ENCODE measurements at places on chromosomes 1 and 21.
A peak's percentile ranks its signal among the peaks of the same experiment; 100 is the strongest.

GRCh38 chr1:68327414-68327813 is 95.1 kb upstream of the WLS start:
- no peak for DNase-seq

GRCh38 chr1:229319487-229319886 is 23.4 kb downstream of the CCSAP start:
- DNase-seq, result no peak

- no peak for DNase-seq
Measured at GRCh38 chr1:229751610-229752009, 125.6 kb downstream of the URB2 start.

DNA sequence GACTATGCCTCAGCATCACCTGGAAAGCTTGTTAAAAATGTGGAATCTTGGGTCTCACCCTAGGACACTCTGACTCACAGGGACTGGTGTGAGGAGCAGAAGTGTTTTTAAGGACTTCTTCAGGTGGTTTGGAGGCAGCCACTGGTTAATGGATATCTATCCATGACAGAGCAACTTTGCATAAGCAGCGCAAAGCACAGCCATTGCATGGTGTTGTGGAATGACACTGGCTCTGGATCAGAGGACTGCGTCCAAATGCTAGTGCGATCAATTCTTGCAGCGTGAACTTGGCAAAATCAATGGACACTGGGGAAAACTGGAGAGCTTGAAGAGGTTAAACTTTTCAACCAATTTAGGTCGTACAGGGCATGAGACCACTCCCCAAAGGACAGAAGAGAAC is 116.8 kb upstream of the FAM78B start:
- DNase-seq, result no peak

GRCh38 chr1:211260141-211261107 is 1.3 kb downstream of the RCOR3 start:
- no peak for DNase-seq

DNA sequence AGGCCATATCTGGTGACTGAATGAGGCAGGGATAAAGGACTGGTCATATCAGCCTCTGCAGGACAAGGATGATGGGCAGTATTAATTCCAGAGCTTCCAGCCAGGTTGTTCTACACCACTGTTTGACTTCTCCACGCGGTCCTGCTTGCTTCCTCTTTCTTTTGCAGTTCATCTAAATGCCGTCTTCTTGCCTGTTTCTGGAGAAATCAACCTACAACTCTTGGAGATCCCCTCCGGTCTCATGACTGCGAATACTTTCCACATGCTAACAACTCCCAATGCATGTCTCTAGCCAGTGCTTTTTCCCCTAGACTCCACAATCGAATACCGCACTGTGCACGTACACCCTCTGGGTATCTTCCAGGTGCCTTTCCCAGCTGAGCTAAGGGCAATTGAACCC is 14.1 kb upstream of the TIAM1 start:
- DNase-seq, result no peak

GRCh38 chr1:117077267-117077666 is 17.1 kb downstream of the TTF2 start:
- DNase-seq, result peak; percentile 77

- DNase-seq, result no peak
Measured at GRCh38 chr1:26142159-26142558, 16.7 kb upstream of the FAM110D start.

DNA sequence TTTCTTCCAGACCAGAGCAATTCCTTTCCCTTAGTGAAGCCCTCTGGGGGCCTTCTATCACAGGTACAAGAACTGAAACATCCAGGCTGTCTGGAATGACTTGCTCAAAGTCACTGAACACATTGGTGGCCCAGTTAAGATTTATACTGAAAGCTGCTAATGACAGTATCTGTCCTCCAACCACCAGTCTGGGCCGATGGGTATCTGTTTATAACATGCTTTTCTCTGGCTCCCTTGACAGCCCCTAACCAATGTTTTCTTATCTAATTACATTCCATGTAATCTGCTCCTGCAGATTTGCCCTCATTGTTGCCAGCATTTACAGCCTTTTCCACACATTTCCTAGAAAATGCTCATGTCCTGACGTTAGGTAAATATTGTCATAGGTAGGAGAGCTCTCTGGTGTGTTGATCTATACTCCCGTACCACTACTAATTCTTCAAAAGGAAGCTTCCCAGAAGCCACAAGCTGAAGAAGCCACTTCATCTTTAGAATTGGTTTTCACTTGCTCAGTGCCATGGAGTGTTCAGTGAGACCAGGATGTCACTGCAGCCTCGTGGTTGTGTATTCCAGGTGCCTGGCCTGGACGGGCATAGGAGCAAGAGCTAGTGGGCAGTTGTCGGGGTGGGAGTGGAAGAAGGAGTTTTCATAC is 163.9 kb downstream of the TSEN15 start:
- DNase-seq, result no peak

- DNase-seq, result peak; percentile 36
Measured at GRCh38 chr1:15918962-15919715, 56.8 kb downstream of the ZBTB17 start.

GRCh38 chr1:15020943-15021745 is 132.4 kb upstream of the TMEM51 start:
- DNase-seq, result no peak

DNA sequence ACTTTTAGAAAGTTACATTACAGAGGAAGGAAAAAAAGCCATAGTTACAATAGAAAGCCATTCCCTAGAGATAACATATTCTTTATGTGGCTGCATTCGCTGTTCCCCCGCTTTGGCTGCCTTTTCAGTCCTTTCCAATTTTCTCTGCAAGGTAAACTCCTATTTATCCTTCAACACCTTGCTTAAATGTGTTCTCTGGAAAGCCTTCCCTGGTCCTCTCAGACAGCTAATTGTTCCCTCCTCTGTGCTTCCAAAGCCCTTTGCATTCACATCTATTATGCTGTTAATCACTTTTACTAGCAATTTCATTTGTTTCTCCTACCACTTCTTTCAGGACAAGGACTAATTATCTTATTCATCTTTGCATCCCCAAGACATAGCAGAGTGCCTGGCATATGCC is 1.6 kb downstream of the PHC2 start:
- DNase-seq, result no peak

GRCh38 chr1:942411-942821 is 16.6 kb downstream of the NOC2L start:
- DNase-seq, result no peak

DNA sequence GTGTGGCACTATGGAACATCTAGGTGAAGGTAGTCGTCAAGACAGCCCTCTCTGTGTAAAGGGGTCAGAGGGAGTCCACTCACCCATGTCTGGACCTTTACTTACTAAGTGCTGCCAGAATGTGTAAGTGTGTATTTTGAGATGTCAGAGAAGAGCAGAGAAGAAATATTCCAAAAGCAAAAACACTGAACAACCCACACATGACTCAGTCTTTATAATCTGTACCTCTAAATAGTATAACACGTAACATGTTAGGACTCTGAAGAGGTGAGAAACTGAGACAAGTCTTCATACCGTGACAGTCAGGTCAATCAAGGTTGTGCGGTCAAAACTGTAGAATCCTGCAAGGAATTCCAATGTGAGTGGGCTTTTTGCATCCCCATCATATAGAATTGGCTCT is 555.2 kb downstream of the LMO4 start:
- no peak for DNase-seq

DNA sequence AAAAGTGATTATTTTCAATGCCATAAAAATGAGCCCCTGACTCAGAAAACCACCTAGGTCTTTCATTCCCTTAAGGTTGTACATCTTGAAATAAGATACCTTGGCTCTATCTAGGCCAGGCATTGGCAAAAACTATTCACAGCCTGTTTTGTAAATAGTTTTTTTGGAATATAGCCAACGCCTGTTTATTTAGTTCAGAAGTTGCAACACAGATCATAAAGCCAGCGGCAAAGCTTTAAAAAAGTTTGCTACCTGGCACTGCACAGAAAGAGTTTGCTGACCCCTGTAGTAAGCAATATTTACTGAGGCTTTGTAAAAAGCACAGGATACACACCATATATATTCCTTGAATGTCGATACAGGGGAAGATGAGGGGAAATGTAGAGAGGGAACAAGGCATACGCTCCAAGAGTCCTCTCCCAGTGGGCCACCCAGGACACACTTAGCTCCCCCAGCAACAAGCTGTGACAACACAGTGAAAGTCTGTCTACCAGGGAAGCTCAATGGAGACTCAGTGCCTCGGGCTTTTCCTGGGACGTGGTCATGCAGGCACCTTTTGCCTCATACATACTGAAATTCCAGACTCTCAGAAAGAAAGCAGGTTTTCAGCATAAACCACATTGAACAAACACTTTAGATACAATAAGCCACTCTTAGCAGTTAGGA is 20.5 kb downstream of the TARBP1 start:
- no peak for DNase-seq

- DNase-seq, result no peak
Measured at GRCh38 chr1:70436622-70437251, 25.7 kb downstream of the CTH start.

GRCh38 chr1:43386676-43387075 is 2.9 kb downstream of the MED8 start:
- no peak for DNase-seq

DNA sequence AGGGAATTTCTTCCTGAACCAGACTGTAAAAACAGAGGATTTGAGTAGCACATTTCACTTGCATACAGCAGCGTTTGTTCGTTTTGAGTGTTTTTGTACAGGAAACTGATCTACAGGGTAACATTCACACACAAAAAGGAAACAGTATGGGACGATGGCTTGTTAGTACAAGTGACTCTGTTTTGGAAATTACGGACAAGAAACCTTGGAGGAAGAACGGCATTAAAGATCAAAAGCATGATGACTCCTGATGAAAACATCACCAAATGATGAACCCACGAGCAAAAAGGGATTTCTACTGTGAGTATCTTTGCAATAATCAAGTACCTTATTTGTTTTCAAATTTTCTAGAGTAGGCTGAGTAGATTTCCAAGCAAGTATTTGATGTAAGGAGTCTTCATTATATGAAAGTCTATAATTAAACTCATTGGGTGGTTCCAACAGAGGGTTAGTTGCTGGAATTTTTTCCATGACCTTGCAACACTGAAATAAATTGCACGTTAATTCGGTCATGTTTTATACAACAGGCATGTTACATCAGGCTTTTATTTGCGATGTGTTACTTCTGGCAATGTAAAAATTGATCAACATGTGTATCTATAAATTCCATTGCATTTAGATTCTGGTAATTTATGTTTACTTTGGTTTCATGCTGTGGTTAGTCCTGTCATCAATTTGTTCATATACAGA is 76.7 kb upstream of the KCNK2 start:
- no peak for DNase-seq

GRCh38 chr1:231241750-231242149 is 738 bp downstream of the GNPAT start:
- DNase-seq, result no peak

DNA sequence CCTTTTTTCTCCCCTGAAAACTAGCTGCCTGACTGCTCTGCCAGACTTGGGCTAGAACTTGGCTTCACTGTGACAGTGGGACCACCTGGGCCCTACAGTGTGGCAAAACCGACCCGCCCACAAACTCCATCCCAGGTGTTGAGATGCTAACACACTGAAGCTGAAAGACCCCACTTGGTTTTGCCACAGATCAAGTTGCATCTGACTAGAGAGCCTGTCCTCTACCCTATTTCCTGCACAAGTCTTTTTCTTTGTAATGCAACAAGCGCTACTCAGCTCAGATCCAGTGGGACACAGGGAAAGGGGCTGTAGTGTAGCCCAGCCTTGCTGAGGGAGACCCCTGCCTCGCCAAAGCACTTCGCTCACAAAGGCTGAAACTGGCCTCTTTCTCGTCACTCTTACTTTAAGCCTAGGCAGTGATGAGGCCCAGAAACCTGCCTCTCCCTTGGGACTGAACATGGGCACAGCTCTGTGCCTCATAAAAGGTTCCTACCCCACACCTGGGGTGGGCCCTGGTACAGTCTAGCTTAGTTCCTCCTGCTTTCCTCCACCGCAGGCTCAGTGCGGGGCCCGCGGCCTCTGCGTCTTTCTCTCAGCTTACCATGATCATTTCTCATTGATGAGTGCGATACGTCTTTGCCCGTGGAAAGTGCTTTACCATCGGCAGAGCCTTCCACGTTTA is 9.7 kb downstream of the ALPL start:
- DNase-seq, result no peak

- no peak for DNase-seq
Measured at GRCh38 chr1:80531182-80531581, 1269.6 kb upstream of the ADGRL2 start.

DNA sequence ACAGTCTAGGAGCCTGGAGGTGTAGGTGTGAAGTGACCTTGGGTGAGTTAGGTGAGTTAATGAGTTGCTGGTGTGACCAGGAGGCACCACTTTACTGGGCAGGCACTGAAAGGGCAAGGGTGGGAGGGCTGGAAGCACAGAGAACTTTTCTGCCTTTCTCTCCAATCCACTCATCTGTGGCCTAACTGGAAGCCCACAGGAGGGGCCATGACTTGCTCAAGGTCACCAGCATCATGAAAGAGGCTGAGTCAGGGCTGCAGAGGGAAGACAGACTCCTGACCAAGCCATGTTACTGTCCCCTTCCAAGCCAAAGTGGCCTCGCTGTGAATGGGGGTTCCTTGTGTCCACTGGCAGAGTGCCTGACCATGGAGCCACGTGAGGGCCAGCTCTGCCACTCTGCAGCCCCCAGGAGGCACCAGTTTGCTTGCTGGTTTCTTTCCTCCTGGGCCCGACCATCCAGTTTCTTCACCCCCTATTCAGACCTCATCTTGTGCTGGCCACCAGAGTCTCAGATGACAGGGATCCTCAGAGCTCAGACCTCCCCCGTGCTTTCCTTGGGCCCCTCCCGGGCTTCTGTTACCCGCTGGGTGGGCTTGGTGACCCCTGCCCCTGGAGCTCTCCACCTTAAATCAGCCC is 4.3 kb upstream of the BSND start:
- no peak for DNase-seq

- DNase-seq, result peak; percentile 43
Measured at GRCh38 chr1:180863158-180863775, 49.4 kb upstream of the KIAA1614 start.

GRCh38 chr1:176174108-176174507 is 33.0 kb downstream of the COP1 start:
- peak; percentile 10 for DNase-seq
